GM06990 (cell line): ENCODE measurements at places on chromosomes 1 and 21.

DNA sequence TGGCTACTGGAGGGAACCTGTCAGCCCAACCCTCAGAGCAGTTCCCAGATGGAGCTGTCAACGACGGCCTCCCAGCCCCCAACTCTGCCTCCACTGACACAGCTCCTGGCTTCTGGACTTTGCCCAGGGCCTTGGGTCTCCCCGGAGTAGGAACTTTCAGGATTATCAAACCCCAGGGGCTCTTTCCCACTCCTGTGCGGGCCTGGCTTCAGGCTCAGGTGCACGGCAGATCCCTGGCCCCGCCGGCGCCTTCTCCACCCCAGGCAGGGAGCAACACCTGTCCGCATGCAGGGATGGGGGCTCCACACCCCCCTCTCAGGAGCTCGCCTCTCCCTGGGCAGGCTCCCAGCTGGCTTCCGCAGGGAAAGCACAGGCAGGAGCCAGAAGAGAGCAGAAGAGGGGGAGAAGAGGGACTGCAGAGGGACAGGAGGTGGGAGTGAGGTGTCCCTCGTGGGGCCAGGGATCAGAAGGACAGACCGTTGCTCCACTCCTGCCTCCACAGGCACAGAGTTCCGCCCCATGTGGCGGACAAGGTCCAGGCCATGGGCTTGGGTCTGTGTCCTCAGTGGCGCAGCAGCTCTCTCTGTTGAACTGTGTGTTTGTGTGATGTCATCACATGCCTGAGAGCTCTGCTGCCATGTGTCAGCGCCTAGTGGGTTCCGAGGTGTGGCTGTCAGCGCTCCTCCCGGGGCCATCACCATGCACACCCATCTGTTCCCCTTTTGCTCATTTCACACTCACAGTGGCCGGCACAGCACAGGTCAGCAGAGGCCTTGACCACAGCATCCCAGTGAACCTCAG lies 107.7 kb downstream of the PDE9A start:
- no peak for DNase-seq

- no peak for DNase-seq
Observed at GRCh38 chr1:26602378-26602959, 72.9 kb downstream of the RPS6KA1 start.

- no peak for DNase-seq
Observed at GRCh38 chr1:147292631-147293251, 50.3 kb downstream of the CHD1L start.

DNA sequence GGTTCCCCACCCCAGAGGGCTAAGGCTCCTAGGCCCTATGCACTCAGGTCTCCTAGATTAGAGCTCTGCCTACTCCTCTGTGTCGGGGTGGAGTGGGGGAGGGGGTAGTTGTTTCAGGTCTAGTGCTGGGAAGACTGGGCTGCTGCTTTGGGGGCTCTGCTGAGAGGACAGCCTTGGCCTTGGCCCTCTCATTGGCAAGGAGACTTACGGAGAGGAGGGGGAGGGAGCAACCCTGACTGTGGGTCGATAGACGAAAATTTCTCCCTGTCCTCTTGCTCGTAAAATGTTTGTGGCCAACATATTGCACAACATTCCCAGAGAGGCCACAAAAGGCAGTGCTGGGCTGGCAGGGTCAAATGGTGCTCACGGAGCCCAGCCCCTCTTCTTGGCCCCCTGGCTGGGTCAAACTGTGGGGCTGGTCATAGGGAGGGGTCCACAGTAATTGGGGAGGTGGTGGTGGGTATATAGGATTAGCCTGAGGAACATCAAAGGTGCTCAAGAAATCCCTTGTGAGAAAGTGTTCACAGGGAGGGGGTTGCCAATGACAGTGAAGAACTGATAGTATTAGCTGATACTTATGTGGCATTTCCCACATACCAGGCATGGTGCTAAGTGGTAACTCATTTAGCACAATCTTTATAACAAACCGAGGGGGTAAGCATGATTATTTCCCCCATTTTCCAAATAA lies 8.5 kb upstream of the DMBX1 start:
- DNase-seq: no peak

GRCh38 chr1:23555270-23555985 lies 3.9 kb downstream of the ID3 start:
- DNase-seq: no peak
